ENCODE measurements at places on chromosomes 4 and X.

- DNase-seq = no peak
These were observed 26.6 kb upstream of the AMELX start for GRCh38 chrX:11266573-11267003.

- DNase-seq = peak; percentile 51
These were observed 6.0 kb downstream of the HMGN5 start for GRCh38 chrX:81195712-81196111.

- no peak for DNase-seq
These were observed 3.3 kb upstream of the BBS7 start for GRCh38 chr4:121873604-121874003.

DNA sequence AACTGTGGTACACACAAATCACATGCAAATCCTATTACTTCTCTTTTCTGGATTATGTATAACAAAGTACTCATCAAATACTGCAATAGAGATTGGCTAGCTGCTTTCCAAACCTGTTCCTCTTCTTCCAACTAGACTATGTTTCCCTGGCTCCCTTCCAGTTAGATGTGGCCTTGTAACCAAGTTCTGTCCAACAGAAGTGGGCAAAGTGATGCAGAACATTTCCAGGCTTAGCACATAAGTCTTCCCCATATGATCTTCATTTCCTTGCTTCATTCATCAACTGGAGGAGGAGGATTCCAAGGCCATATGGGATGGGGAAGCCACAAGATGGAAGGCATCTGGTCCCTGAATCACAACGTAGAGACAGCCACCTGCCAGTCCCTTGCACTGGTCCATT, 8.0 kb downstream of the SLC9A7 start:
- no peak for DNase-seq

GRCh38 chrX:96474741-96475125, 209.9 kb upstream of the DIAPH2 start:
- no peak for DNase-seq

GRCh38 chrX:47844117-47844516, 7.4 kb downstream of the ZNF81 start:
- no peak for DNase-seq

GRCh38 chr4:157217708-157218107, 2.8 kb upstream of the GRIA2 start:
- no peak for DNase-seq

- no peak for DNase-seq
These were observed 226.1 kb downstream of the SHOX start for GRCh38 chrX:856566-857290.

DNA sequence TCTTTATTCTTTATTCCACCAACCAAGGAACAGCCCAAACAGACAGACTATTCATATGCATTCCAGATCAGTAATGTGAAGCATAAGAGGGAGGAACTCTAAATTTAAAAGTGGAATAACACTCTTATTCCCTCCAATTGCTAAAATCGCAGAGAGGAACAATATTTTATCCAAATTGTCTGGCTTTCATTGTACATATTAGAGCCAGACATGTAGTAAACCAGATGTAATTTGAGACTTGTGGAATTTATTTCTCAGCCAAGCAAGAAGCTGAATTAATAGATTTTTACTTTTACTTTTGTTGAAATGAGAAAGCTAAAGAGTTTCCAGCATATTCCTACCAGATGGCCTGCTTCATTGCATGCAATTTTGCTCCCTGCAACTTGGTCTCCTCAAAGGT, 674.6 kb upstream of the SLIT2 start:
- no peak for DNase-seq

- no peak for DNase-seq
These were observed 13.0 kb upstream of the FGF5 start for GRCh38 chr4:80253510-80253909.

GRCh38 chr4:48337731-48338130, 3.6 kb upstream of the SLAIN2 start:
- no peak for DNase-seq

GRCh38 chr4:89331686-89332544, 24.3 kb upstream of the GPRIN3 start:
- DNase-seq = no peak

DNA sequence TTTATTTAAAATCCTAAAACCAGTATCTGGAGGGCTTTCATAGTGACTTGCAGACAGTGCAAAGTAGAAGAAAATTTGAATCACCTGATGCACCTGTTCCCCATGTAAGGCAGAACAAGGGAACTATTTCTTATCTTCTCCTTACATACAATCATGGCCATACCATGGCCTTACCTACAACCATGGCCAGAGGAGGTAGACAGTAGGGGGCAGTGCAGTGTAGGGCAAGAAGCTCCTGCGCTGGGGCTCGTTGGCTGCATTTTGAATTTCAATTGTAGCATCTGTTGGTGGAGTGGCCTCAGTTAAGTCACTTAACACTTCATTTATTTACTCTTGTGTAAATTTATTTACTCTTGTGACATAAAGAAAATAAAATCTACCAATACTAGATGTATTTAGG, 33.0 kb downstream of the GALNTL6 start:
- DNase-seq = no peak

DNA sequence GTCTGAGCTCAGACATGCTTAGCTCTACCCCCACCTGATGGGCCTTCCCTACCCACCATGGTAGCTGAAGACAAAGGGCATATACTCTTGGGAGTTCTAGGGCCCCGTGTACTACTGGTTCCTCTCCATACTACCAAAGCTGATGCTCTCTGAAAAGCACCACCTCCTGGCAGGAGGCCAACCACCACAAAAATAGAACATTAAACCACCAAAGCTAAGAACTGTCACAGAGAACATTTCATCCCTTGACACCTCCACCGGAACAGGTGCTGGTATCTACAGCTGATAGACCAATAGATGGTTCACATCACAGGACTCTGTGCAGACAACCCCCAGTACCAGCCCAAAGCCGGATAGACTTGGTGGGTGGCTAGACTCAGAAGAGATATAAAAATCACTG, 13.4 kb downstream of the EDA2R start:
- DNase-seq = no peak

- no peak for DNase-seq
These were observed 1.4 kb upstream of the MAGED1 start for GRCh38 chrX:51891821-51892551.

GRCh38 chrX:115322375-115322774, 32.9 kb downstream of the LUZP4 start:
- no peak for DNase-seq

DNA sequence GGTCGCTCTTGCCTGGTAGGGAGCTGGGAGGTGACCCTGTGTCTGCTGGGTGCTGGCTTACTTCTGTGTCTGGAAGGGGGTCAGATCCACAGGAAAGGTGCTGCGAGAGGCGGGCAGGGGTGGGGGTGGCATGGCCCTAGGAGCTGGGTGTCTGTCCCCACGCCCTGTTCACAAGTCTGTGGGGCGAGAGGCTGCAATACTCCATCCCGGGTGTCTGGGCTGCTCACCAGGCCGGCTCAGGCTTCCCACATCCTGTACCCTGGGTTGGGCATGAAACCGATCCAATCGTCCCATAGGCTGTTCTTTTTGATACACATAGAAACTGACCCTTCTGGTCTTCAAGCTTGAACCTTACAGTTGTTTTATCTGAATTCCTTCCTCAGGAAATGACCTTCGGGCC, 993 bp upstream of the CTAG2 start:
- DNase-seq = no peak

GRCh38 chr4:89303177-89303576, 4.4 kb downstream of the GPRIN3 start:
- DNase-seq = peak; percentile 62

GRCh38 chrX:148372925-148373324, 127.5 kb upstream of the AFF2 start:
- no peak for DNase-seq

- no peak for DNase-seq
These were observed 746.9 kb downstream of the PCDH19 start for GRCh38 chrX:99663136-99663535.

GRCh38 chrX:137430301-137430700, 135.6 kb upstream of the ZIC3 start:
- no peak for DNase-seq

GRCh38 chr4:102792361-102792936, 31.7 kb upstream of the MANBA start:
- DNase-seq = no peak

DNA sequence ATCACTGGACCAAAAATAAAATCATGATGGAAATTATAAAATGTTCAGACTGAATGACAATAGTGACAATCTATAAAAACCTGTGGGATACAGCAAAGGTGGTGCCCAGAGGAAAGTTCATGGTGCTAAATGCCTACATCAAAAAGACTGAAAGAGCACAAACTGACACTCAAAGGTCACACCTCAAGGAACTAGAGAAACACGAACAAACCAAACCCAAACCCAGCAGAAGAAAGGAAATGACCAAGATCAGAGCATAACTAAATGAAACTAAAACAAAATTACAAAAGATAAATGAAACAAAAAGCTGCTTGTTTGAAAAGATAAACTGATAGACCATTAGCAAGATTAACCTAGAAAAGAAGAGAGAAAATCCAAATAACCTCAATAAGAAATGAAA, 78.7 kb downstream of the ANAPC10 start:
- DNase-seq = no peak

GRCh38 chr4:128793859-128794672, 15.4 kb upstream of the JADE1 start:
- DNase-seq = no peak

DNA sequence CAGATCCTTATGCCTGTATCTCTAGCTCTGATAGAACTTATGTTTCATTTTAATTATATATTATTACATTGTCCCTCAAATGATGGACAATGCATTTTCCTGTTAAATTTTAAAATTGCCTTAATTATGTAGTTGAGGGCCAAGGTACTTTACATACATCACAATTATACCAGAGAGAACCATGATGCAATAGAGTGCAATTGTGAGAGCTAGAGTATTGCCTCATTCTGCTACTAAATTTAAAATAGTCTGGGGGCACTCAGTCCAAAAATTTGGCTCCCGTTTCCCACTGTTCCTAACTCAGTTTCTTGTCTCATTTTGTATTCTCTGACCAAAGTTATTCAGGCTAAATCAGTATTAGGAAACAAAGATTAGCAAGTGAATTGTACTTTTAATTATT, 378.5 kb upstream of the ZFP42 start:
- no peak for DNase-seq

- DNase-seq = no peak
These were observed 37.8 kb downstream of the ADD1 start for GRCh38 chr4:2881431-2881830.

DNA sequence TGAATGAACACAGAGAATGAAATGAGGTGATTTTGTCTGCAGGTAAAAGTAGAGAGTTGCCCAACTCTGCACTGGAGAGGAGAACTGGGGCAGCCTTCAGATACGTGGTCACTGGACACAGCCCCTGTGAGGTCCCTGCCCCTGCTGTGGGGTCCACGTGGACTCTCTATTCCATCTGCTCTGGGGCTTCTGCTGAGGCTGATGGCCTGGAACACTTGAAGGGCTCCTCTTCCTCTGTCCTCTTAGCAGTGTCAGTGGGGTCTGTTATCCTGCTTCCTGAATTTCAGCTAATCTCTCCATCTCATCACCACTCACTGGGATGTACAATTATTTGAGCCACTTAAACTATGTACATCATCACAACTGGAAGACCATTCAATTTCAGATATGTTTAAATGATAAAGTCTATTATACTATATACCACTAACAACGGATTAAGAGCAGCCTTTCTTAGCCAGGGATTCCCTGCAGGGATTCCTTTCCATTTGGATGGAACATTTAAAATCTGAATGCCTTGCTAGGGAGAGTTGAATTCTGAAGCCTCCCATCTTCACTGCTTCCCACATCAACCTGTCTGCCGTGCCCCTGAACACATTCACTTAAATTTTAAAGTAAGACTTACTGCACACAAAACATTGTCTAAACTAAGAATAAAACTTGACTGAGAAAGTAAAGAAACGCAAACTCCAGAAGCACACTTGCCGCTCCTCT, 74.0 kb downstream of the CC2D2A start:
- DNase-seq = no peak

GRCh38 chr4:77217526-77217925, 60.5 kb downstream of the CCNG2 start:
- no peak for DNase-seq

DNA sequence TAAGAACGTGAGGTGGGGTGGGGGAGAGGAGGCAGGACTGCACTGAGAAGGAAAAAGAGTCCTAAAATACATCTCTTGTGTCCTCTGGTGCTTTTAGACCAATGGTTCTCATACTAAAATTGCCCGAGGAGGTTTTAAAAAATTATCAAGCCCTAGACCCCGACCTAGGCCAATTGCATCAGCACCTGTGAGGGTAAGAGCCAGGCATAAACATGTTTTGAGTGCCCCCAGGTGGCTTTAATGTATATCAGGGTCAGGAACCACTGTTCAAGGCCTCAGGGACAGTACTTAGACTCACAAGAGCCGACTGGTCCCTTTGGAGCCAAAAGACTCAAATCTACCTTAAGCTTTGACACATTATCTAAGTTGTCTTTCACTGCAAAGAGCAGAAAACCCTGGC, 37.5 kb upstream of the TMEM150C start:
- DNase-seq = no peak

DNA sequence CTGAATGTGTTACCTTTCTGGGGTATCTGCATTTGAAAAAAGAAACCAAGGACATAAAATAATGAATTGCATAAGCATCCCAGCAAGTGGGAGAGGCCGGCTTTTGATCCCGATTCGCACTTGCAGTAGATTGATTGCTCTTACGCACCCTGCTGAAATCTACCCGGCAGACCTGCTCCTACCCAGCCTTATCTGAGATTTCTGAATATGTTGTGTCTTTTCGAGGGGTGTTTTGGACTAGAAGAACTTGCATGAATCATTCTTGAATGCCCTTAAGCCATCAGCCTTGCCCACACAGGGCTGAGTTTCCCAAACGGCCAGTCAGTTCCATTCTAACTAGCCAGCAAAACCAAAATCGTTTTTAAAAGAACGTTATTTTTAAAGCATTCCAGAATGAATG, 174.4 kb upstream of the BCOR start:
- no peak for DNase-seq

DNA sequence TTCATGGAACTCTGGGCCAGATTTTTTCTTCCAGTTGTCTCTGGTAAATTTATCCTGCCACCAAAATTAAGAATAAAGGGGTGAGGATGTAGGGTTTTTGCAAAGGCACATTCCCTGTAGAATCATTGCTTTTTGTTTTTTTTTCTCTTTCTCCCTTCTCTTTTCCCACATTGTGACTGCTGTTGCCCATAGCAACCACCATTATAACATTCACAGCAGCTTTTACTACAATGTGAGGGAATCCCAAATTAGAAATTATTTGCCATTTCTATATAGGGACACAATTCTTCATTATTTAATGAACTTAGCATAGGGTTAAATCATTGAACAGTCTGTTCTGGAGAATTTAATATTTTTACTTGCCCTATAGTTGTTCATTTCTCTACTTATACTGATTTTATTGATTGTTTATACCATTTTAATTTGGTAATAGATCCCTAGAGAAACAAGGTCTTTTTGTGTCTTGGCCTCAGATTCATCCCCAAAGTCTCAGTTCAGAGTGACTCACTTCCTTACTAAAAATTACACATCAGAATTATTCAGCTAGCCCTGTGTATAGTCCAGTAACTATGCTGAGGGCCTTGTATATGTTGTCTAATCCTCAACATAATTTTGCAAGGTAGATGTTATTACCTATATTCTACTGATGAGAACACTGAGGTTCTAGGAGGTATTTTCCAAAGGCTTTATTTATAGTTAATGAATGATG, 80.8 kb upstream of the ANK2 start:
- no peak for DNase-seq
